ENCODE measurements at places on chromosomes 16 and 17. TPM values are rescaled to one million over a fixed set of nuclear protein-coding genes. Genes with fewer than 3 reads are reported as not detected.

RND2 gene
- total RNA-seq = 5.8 TPM

CDT1 gene
- total RNA-seq = 26.8 TPM

SOCS1 gene
- 31.2 TPM for total RNA-seq

GRCh38 chr17:8742819-8743218 lies 1.8 kb downstream of the CCDC42 start:
- no peak for DNase-seq

DNA sequence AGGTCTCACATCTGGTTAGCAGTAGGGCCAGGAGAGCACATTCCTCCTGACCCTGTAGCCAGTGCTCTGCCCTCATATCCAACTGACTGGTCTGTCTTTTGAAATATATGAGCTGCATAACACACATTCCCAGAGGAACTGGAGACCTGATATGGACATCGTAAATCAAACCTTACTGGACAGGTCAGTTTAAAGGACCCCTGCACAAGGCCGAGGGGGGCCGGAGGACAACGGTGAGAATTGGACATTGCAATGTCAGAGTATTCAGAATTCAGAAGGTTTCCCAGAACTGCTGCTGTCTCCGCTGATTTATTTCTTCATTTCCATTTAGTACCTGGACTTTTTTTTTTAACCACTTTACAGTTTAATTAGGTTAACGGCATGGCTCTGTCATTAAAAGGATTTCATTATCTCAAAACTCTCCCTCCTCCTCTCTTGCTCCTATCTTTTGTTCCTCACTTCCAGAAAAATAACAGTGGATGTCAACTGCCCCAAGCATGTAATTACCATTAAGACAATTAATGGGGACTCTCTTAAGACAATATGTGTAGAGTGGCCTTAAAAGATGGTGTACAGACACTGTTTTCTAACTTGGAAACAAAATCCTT lies 4.9 kb downstream of the PMFBP1 start:
- no peak for DNase-seq

DNA sequence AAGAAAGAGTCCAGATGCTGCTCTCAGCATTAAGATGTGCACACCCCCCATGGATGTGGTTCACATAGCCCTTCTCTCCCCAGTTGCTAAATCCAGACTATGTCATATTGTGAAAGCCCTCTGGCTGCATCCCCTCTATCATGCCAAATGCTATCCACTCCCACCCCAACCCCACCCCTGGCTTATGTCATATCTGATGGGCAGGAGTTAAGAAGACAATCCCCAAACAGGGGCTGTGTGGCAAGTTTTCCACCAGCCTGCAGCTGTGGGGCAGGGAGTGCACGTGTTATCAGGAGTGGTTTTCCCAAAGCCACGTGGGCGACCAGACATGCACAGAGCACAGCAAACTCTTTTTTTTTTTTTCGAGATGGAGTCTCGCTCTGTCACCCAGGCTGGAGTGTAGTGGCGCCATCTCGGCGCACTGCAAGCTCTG lies 10.0 kb downstream of the FAM117A start:
- no peak for DNase-seq

- DNase-seq = no peak
Observed at GRCh38 chr17:32396343-32396742, 46.4 kb downstream of the ZNF207 start.
